ENCODE measurements at places on chromosomes 6 and 20.

- no peak for DNase-seq
These were observed 33.9 kb downstream of the TBPL1 start for GRCh38 chr6:133986942-133987341.

DNA sequence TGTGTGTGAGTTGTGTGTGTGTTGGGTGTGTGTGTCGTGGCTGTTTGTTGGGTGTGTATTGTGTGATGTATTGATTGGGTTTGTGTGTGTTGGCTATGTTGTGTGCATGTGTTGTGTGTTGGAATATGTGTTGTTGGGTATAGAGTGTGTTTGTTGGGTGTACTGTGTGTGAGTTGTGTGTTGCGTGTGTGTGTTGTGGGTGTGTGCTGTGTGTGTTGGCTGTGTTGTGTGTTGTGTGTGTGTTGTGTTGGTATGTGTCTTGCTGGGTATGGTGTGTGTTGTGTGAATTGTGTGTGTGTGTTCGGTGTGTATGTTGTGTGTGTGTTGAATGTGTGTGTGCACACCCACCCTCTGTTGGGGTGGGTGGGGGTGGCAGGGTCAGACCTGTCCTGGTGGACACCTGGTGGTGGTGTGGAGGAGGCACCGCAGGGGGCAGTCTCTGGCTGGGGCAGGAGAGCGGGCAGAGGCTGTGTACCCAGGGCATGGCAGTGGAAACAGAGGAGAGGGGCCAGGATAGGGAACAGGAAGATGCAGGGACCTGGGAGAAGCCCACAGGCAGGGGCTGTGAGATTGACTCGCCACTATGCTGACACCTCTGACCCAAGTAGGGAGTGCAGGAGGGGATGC, 25.5 kb upstream of the PXDC1 start:
- no peak for DNase-seq

DNA sequence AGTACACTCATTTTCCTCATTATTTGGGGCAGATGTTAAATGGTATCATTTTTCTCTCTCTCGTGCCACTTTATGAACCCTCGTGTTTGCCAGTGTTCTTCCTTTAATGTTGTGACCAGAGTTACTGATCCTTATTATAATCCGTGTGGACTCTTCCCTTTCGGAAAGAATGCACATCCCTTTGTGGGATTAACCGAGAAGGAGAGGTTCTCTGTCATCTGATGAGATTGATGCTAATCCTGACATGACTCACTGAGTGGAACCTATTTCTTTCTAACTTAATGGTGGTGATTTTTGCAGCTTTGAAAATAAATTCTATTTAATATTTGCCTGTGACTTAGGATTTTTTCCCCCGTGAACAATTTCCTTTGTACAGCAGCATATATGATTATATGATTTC, 300.0 kb upstream of the MAN1A1 start:
- no peak for DNase-seq

GRCh38 chr6:142118925-142119324, 13.8 kb upstream of the GJE1 start:
- no peak for DNase-seq

- no peak for DNase-seq
These were observed 260.6 kb downstream of the EYA4 start for GRCh38 chr6:133501675-133502270.

GRCh38 chr6:5584078-5584482, 322.8 kb downstream of the FARS2 start:
- no peak for DNase-seq

GRCh38 chr6:111487661-111488060, 4.6 kb upstream of the REV3L start:
- no peak for DNase-seq

GRCh38 chr6:107173779-107174178, 58.5 kb upstream of the BEND3 start:
- DNase-seq = no peak

- no peak for DNase-seq
These were observed 17.2 kb downstream of the ZBTB2 start for GRCh38 chr6:151374036-151374683.

DNA sequence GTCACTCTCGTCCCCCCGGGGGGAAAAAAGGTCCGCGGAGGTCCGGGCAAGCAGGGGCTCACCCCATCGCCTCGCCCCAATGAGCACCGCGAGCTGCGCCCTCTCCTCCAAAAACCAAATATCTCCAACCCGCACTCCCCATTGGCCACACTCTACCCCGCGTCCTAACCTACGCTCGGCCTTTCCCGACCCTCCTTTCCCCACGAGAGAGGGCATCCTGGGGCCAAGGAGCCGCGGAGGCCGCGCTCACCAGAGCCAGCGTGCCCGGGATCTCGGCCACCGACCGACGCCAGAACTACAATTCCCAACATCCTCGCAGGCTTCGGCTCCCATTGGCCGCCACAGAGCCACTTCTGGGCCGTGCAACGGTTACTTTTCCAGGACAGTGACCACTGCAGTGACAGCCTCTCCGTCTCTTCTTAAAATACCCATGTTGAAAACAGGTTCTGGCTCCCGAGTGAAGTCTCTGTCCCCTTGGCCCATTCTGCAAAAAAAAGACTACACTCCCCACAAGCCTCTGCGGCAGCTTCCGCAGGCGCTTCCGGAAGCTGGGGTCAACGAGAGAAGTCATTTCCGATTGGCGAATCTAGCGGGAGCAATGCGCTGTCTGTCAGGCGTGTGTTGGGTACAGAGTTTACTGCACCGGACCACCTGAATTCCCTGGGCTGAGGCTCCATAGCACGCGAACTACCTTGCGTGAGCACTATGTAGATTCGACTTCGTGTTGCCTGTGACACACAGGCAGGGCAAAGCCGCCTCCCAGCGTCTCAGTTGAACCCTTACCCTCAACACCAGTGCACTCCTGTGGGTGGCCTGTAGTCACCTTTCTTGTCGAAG, at the start of gene ZNF343:
Gene ZNF343, minus strand, starts transcription at position 285 of the 837 bp plus-strand sequence. CDS start 15,020 bp downstream, outside the sequence.
- DNase-seq = peak; percentile 83

GRCh38 chr20:31989030-31989645, 21.1 kb upstream of the CCM2L start:
- DNase-seq = no peak

- DNase-seq = no peak
These were observed 428.6 kb upstream of the GJE1 start for GRCh38 chr6:141704151-141704550.

- no peak for DNase-seq
These were observed 19.4 kb downstream of the NQO2 start for GRCh38 chr6:3019065-3019464.

GRCh38 chr6:41209547-41210320, 8.8 kb upstream of the TREML2 start:
- no peak for DNase-seq

DNA sequence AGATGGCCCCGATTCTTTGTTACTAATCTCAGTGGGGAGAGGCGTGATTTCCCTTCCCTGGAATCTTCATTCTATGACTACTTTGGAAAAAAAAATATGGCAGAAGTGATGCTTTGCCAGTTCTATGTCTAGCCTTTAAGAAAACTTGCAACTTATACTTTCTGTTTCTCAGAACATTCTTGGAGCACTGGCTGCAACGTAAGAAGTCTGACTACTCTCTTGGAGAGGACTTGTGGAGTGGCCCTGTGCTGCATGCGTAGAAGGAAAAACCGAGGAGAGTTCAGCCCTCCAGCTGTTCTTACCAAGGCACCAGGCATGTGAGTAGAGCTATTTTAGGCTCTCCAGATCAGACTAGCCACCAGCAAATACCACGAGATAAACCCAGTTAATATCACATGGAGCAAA, 77.6 kb upstream of the STXBP5 start:
- DNase-seq = no peak

DNA sequence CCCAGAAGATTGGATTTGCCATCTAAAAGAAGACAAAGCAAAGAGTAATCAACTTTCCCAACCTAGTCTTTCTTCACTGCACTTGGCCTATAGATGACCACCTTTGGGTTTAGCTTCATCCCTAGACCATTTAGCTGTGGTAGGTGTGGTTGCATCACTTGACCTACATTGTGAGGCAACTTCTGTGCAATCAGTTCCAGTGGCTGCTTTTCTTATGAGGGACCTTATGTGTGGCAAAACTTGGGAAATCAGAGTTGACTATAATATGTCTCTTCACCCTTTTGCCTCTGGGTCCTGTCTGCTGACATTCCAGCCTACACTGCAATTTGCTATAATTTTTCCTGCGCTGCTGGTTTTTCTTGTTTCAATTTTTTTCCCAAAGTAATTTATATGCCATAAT, 55.2 kb downstream of the PRDM13 start:
- DNase-seq = no peak

DNA sequence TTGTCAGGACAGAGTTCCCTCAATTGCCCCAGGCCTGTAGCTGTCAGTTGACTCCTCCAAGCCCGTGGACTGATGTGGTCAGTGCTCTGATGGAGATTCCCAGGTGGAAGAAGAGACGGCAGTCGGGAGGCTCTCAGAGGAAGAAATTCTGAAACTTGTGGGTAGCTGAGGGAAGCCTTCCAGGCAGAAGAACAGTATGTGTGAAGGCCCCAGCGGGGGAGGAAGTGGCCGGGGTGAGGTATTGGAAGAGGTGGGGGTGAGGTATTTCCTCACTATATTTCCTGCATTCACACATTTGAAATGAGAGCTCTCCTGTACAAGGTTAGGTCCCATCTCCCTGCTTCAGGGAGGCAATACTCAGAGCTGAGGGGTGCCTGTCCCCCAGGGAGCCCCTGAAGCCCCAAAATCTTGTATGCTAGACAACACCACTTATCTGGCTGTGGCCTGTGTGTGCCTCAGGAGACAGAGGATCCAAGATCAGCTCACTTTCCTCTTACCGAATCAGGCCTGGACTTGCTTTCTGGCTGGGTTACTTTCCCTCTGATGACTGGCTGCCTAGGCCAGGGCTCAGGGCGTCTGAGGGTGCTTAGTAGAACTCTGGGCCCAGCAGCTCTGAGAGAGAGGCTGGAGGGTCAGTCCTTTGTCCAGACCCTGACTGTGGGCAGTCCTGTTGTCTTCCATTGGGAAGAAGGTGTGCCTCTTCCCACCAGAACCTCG, 49.3 kb upstream of the MYL9 start:
- DNase-seq = peak; percentile 64

- DNase-seq = no peak
These were observed 77.6 kb downstream of the ZMYND8 start for GRCh38 chr20:47278907-47279348.

- no peak for DNase-seq
These were observed 62.3 kb upstream of the SNX9 start for GRCh38 chr6:157760589-157761330.

- no peak for DNase-seq
These were observed 178.5 kb downstream of the SASH1 start for GRCh38 chr6:148521158-148521557.

- DNase-seq = peak; percentile 53
These were observed 18.8 kb upstream of the BTN3A3 start for GRCh38 chr6:26421259-26422144.

DNA sequence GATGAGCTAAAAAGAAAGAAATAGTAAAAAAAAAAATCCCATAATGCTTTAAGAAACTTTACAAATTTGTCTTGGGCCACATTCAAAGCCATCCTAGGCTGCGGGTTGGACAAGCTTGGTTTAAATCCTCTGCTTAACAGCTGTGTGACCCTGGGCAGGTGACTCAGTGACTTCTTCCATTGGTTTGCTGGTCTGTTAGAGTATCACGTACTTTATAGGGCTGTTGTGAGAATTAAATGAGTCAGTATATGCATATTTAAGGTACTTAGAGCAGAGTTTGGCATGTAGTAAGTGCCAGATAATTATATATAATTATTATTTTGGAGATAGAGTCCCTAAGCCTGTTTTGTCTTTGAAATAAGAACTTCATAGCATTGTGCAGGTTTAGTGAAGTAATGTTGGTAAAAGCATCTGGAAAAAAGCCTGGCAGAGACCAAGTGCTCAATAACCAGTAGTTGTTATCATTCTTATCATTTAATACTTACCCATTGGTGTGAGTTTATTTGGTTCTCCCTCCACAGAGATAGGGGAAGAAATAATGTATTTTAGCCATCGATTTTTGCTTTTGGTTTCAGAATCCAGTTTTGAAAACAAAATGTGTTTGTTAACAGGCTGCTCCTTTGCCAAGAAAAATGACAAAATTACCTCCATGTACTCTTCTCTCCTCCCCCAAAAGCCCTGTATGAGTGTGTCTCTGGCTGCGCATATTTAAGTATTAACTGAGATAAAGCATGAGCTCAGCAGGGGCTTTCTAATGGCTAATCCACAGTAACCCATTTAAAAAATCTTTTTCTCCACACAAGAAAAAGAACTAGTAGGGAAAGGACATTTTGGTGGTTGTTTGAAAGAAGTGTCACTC, 67.2 kb downstream of the FOXO3 start:
- DNase-seq = peak; percentile 14

GRCh38 chr20:57199656-57200405, 66.6 kb downstream of the BMP7 start:
- no peak for DNase-seq

- DNase-seq = no peak
These were observed 25.6 kb downstream of the FUCA2 start for GRCh38 chr6:143485967-143486366.

- no peak for DNase-seq
These were observed 14.8 kb upstream of the FKBP5 start for GRCh38 chr6:35703554-35703953.

GRCh38 chr6:40720375-40720748, 133.2 kb upstream of the LRFN2 start:
- DNase-seq = no peak

DNA sequence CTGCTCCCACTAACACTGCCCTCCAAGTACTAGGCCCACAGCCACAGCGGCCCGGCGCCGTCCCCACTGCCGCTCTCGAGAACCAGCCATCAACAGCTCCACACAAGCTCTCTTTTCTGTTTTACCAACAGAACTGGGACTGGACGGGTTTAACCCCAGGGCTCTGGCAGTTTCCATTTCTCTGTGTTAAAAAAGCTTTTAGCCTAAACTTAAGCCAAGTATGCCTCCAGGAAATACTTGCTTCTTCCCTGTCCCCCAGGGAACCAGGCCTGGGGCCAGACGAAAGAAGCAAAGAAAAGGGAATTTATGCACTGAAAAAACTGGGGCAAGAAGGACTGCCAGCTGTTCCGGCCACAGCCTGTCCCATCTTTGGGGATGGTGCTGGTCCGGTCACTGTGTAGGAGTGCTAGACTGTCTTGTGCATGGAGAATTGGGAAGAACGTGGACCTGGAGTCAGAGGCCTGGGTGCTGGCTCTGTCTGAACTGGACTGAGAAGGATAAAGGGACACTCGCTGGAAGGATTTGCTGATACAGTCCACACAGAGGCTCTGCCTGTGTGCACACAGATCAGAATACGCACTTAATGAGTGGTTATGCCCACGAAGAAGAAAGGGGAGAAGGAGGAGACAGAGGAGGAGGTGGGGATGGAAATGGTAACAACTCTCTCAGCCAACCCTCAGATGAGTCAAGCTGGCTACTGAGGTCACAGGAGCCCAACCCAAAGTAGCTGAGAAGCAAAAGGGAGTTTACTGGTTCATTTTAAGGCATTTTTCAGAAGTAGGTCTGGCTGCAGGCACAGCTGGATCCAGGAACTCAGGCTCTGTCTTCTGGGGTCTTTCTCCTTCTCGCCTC, 254.4 kb upstream of the PMEPA1 start:
- no peak for DNase-seq

GRCh38 chr6:68654134-68654533, 19.1 kb downstream of the ADGRB3 start:
- DNase-seq = no peak

DNA sequence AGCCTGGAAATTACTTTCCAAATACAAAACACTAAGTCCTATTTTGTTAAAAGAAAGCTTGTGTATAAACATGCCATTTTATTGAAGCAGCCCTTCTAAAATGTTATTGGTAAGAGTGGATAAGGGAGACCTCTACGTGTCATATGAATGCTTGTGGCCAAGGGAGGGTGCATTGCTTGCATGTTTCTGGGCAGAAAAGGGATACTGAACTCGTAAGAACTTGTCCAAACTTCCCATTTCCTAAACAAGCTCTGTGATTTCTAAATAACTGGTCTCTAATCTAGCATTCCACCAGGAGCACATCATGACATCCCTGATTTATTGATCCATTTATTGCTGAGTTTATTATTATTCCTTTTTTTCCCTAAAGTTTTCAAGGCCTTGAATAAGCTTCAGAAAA, 474.1 kb downstream of the CD109 start:
- no peak for DNase-seq

All from activated CD4-positive, alpha-beta T cell treated with anti-CD3 and anti-CD28 coated beads for 48 hours (primary cell).